ENCODE measurements at places on chromosomes 2 and 18. TPM values are rescaled to one million over a fixed set of nuclear protein-coding genes. Genes with fewer than 3 reads are reported as not detected.

Gene ALK
- total RNA-seq = not detected

Gene ITPRIPL1
- total RNA-seq = 0.99 TPM

Gene NFATC1
- 2.5 TPM for total RNA-seq

Gene GALNT13
- not detected for total RNA-seq

Gene HAAO
- not detected for total RNA-seq

Gene SEPTIN10
- total RNA-seq = 35.5 TPM

Gene PLA2R1
- 2.1 TPM for total RNA-seq

Gene SLC14A1
- not detected for total RNA-seq

Gene RND3
- total RNA-seq = 50.6 TPM

Gene HOXD8
- not detected for total RNA-seq

Gene DES
- not detected for total RNA-seq

Gene ACKR3
- 23.9 TPM for total RNA-seq

Gene ELOA2
- total RNA-seq = not detected

Gene ABCG5
- not detected for total RNA-seq

Gene UBE2F
- total RNA-seq = 84.0 TPM

Gene MC2R
- not detected for total RNA-seq

Gene TNFRSF11A
- total RNA-seq = 3.5 TPM

Gene HJURP
- total RNA-seq = 26.2 TPM

Gene CDK15
- total RNA-seq = not detected

Gene GTF2A1L
- total RNA-seq = not detected

Gene MAP3K20
- 20.3 TPM for total RNA-seq

Gene UGT1A8
- 0.37 TPM for total RNA-seq

Gene CNRIP1
- 0.33 TPM for total RNA-seq

Gene ANKRD29
- total RNA-seq = 4.0 TPM

Gene HOXD13
- not detected for total RNA-seq

Gene TDRD15
- not detected for total RNA-seq

Gene SLC39A6
- total RNA-seq = 55.2 TPM

Gene GPR39
- total RNA-seq = 10.9 TPM

Gene DNER
- 5.1 TPM for total RNA-seq

Gene UPP2
- not detected for total RNA-seq

Gene HRH4
- 0.07 TPM for total RNA-seq

Gene CD226
- not detected for total RNA-seq

Gene INPP5D
- total RNA-seq = 24.9 TPM

Gene SPC25
- 6.8 TPM for total RNA-seq

Gene IL1F10
- not detected for total RNA-seq

Gene SERPINB4
- 5.0 TPM for total RNA-seq

Gene EML6
- total RNA-seq = 0.42 TPM

Gene ZNF2
- 2.8 TPM for total RNA-seq

Gene IL1A
- 37.0 TPM for total RNA-seq

Gene SPATA3
- not detected for total RNA-seq

Gene PLCD4
- total RNA-seq = 2.6 TPM

Gene NMUR1
- total RNA-seq = not detected

Gene XRCC5
- 313 TPM for total RNA-seq

Gene ZNF521
- 0.21 TPM for total RNA-seq

Gene STARD7
- 79.9 TPM for total RNA-seq

Gene DHRS9
- total RNA-seq = 34.2 TPM

Gene CYP26B1
- 3.7 TPM for total RNA-seq

Gene NEU4
- not detected for total RNA-seq

Gene LMAN1
- total RNA-seq = 76.8 TPM

Gene MARS2
- total RNA-seq = 5.3 TPM

Gene GALR1
- not detected for total RNA-seq

Gene IL1R1
- 2.3 TPM for total RNA-seq

Gene REG1B
- total RNA-seq = not detected

Gene SH3RF3
- 1.1 TPM for total RNA-seq

Gene CD207
- not detected for total RNA-seq

Gene KIF1A
- not detected for total RNA-seq

Gene ARL4C
- 24.6 TPM for total RNA-seq

Measured in airway epithelial cell (primary cell).